ENCODE measurements at places on chromosomes 5 and 9.
A peak's percentile ranks its signal among the peaks of the same experiment; 100 is the strongest.

DNA sequence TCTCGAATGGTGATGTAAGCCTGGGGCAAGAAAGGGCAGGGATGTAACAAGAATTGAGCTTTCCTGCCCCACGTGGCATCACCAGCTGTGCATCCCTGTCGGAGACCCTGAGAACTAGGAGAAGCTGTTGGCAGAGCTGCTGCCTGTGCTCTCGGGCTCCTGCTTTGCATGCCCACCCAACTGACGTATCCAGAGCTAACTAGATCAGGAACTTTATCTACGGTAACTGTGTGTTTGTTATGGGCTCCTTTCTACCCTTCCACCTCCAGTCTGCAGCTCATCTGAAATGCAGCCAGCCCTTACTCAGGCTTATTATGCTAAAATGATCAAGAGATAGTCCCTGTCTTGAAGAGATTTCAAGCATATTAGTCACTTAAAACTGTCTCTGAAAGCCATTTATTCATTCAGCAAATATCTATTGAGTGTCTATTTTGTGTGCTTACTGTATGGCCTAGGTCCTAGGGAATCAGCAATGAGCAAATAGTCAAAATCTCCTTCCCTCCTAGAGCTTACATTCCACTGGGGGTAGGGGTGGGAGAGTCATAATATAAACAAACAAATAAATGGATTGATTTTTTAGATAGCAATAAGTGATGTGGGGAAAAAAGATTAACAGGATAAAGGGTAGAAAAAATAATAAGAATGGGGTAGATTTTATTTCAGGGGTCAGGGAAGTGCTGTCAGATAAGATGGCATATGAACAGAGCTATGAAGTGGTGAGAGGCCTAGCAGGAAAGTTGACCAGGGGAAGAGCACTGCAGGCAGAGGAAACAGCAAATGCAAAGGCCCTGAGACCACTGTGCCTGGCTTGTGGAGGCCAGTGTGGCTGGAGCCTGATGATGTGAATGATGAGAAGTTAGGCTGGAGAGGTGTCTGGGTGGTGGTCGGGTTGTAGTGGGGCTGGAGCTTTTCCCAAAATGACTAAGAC, 118.2 kb downstream of the GALNT10 start:
- no peak for DNase-seq

- no peak for DNase-seq
Observed at GRCh38 chr9:86352440-86353077, 1.7 kb downstream of the TUT7 start.

- DNase-seq, result no peak
Observed at GRCh38 chr5:131254741-131255140, 9.1 kb upstream of the CDC42SE2 start.

GRCh38 chr5:5192681-5193080, 52.6 kb downstream of the ADAMTS16 start:
- DNase-seq, result no peak

DNA sequence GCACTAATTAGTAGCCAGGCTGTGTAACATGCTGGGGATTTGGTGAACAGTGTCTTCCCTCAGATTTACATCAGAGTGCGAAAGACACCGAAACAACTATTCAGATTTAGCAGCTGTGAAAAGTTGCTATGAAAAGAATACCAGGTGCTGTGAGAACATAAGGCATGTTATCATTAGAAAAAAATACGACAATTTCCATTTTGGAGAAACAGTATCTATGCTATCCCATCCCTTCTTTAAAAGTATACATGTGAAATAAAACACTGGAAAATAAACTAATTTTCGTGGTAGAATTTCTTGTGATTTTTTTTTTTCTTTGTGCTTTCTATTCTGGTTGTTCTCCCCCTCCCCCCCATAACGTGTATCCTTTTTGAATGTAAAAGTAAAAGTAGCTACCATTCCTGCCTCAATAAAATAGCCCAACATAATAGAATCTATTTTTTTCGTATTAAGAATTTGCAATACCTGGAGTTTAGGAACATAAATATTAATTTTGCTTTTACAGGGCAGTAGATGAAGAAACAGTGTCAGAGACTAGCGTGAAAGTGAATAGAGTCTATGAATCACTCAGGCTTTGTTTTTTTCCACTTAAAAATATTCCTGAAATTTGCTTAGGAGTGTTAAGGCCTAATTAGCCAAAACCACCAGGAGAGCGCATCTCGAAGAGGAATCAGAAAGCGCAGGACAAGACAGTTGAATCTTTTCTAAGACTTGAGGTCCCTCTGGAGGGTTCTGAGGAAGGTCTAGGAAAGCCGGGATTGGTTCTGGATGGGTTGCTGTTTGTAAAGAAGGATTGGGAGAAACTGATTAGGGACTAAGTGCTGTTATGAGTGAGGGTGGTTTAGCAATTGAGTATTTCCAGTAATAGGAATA, 813 bp upstream of the SLU7 start:
- no peak for DNase-seq

DNA sequence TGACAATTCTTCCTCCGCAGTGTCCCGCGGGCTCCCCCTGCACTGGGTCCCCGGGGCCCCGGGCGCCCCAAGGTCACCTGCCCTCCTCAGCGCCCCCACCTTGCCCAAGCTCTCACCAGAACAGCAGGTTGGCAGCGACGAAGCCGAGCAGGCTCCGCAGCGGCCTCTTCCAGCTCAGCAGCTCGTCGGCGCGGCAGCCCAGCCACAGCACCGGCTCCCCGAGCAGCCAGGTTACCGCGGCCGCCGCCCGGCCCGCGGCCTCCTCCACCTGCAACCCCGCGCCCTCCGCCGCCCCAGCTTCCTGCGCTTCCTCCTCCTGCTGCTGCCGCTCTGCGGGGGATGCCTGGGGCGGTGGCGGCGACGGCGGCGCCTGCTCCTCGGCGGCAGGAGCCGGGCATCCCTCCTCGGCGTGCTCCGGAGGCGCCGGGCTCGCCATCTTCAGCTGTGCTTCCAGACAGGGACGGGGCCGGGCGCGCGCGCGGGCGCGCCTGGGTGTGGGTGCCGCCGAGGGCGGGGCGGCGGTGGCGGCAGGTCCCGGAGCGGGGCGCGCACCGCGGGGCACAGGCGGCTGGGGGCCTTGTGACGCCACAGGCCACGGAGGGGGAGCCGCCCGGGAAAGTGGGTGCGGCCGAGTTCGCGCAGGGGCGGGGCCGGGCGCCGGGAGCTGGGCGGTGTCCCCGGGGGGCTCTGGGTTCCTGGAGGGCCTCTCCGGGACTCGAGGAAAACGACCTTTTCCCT, at the start of gene RETREG1:
Gene RETREG1, minus strand, starts transcription at position 462 of the 738 bp plus-strand sequence. Its CDS starts 26 bp downstream, at position 436.
- DNase-seq, result peak; percentile 57

DNA sequence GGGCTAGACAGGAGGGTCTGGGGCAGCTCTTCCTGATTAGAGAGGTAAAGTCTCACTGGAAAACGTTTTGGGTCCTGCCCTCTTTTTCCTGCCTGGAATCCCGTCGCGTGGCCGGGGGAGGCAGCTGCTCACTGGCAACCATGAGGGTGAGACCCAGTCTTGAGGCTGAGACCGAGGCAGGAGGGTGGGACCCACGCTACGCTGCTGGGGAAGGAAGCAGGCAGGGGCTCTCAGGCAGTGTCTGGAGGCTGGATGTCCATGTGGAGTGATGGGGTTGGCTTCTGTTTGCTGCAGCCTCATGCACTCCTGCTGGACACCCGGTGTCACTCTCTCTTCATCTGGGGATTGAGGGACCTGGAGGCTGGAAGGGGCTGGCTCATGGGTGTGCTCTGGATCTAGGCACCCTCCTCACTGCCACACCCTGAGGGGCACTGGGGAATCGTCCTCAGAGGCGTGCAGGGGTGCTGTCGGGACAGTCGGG, 11.3 kb upstream of the SLC2A6 start:
- no peak for DNase-seq

DNA sequence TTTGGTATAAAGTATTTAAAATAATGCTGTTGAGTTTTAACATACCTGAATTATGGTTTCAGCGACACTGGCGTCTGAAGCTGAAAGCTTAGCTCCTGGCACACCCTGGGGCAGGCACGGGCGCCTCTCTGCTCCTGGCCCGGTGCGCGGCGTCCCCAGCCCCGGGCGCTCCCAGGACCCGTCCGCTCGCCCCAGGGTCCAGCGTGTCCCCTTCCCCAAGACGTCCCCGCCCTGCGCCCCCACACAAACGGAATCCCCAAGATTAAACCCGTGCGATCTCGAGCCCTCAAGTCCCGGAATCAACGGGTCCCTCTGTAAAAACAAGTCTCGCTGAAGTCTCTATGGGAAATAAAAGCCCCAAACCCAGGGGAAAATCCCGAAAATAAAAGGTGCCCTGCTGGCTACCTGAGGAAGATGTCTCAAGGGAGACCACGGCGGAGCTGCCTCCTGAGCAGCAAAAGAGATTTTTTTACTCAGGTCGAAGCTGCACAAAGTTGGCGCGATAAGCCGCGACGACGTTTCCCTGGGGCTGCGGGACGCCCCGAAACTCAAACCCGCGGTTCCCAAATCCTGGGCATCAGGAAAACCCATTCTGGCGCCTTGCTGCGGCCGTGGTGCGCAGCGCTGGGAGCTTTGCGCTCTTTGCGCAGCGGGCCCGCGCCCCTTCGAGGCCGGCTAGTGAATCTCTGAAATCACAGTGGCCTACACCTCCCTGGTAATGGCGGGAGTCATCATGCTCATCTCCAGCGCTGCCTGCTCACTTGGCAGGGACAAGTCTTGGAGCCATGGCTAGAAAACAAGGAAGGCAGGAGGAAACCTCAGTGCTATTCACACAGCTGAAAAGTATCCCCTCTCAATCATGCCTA, 6.3 kb upstream of the IFNA8 start:
- DNase-seq, result no peak

- DNase-seq, result no peak
Observed at GRCh38 chr5:43563321-43563720, 6.4 kb upstream of the PAIP1 start.

DNA sequence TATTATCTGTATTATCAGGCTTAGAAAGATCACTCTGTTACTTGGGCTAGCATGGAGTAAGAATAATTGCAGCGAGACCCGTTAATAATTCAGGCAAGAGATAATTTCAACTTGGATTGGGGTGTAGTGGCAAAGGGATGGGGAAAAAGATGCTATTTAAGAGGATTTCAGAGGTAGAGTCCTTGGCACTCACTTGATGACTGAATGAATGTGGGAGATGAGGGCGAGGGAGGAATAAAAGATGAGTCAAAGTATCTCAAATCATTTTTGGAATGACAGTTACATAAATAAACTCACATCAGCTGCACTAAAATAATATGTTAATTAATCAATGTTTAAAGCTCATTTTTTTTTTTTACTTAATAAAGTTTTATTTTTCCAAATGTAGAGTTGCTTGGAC, 4.5 kb upstream of the GPR21 start:
- DNase-seq, result no peak

GRCh38 chr9:91320299-91320698, 41.4 kb downstream of the AUH start:
- DNase-seq, result no peak

- no peak for DNase-seq
Observed at GRCh38 chr5:56309262-56309826, 76.2 kb upstream of the ANKRD55 start.

- DNase-seq, result no peak
Observed at GRCh38 chr5:125180231-125180829, 433.9 kb upstream of the ZNF608 start.

GRCh38 chr9:99138424-99139284, 33.7 kb downstream of the TGFBR1 start:
- no peak for DNase-seq

GRCh38 chr9:20379804-20380225, 242.5 kb downstream of the MLLT3 start:
- no peak for DNase-seq

- no peak for DNase-seq
Observed at GRCh38 chr9:12416716-12417115, 276.5 kb upstream of the TYRP1 start.

GRCh38 chr9:38117651-38118050, 48.6 kb upstream of the SHB start:
- no peak for DNase-seq

DNA sequence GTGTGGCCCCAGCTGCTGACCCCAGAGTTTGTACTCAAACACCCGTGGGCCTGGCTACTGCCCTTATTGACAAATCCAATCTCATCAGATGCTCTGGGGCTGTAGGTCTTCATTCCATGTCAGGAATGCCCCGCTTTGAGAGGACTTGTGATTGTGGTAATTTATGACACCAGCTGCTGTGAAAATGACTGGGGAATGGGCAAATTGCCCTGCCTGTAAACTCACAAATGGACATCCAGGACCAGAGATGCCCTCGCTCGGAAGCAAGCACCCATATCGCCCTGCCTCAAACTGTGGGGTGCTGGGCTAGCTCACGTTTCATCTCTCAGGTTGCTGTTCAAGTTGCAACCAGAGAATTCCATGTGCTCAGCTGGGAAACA, 225.9 kb upstream of the MAP3K1 start:
- no peak for DNase-seq

DNA sequence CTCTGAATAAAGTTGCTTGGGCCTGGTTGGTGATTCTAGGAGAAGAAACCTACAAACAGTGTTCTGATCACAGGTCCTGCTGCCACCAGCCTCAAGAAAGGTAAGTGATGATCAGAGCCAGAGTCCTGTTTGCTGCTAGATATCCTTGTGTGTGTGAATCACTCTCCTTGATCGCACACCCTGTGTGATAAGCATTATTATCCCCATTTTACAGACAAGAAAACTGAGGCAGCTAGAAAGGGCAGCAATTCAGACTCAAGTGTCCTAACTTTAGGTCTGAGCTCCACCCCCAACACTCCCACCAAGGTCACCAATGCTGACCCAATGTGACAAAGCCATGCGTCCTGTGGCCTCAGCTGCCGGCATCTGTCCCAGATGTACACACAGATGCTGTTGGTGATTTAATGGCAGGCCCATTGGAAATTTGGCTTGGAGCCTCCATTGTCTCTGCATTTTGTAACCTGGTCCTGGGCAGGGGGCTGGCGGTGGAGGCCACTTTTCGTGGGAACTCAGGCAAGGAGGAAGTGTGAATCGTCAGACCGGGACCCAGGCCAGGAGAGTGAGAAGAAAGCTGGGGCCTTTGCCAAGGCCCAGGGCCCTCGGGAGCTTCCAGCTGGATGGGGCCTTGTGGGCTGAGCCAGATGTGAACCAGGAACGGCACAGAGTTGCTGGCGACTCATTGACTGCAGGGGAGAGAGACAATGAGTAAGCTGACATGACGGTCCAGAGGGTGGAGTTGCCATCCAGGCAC, 29.8 kb upstream of the GGTA1 start:
- no peak for DNase-seq

DNA sequence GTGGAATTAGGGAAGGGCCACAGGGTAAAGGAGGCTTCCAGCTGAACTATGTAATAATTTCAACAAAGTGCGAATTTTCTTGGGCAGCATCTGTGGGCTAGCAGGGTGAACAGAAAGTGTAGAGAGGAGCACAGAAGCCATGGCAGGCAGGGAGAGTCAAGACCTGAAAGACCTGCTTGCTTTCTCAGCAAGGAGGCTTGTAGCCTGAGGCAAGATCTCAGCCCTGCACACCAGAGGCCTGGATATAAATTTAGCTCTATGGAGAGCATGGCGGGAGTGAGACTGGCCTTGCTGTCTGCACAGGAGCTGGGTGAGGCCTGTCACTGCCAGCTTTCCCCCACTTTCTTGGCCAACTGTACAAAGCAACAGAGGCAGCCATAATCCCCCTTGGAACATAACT, 32.1 kb upstream of the SH3TC2 start:
- no peak for DNase-seq

GRCh38 chr5:111158105-111158744, 66.0 kb upstream of the CAMK4 start:
- DNase-seq, result peak; percentile 77

All from activated CD8-positive, alpha-beta memory T cell treated with anti-CD3 and anti-CD28 coated beads for 48 hours (primary cell).